ENCODE measurements at places on chromosomes 1 and 21. TPM values are rescaled to one million over a fixed set of nuclear protein-coding genes. Genes with fewer than 3 reads are reported as not detected.
A peak's percentile ranks its signal among the peaks of the same experiment; 100 is the strongest.

GRCh38 chr1:248818505-248819374 lies 7.0 kb downstream of the SH3BP5L start:
- H3K36me3 ChIP-seq, result no peaks in the 10 kb centered on the region
- no peaks in the 10 kb centered on the region for H3K4me1 ChIP-seq
- H3K27me3 ChIP-seq, result no peaks in the 10 kb centered on the region
- DNase-seq, result no peak

DNA sequence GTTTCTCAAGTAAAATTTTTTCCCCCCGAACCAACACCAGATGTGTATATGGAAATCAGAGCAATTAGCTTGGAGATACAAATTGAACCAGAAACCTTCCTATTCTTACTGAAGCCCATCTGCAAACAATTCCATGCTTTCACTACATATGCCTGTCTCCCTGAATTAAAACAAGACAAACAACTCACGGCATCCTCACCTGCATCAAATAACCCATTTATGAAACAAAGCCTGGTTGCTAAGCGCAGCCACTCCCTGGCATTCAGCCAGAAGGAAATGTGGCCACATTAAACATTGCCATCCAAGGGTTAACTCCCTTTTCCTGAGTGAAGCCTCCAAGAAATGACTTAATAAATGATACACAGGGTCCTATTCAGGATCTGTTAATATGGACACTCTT lies 55.3 kb downstream of the APP start:
- H3K27ac ChIP-seq, result no peak overlapping the region
- H3K4me3 ChIP-seq, result no peak overlapping the region
- no peaks in the 10 kb centered on the region for H3K36me3 ChIP-seq

DNA sequence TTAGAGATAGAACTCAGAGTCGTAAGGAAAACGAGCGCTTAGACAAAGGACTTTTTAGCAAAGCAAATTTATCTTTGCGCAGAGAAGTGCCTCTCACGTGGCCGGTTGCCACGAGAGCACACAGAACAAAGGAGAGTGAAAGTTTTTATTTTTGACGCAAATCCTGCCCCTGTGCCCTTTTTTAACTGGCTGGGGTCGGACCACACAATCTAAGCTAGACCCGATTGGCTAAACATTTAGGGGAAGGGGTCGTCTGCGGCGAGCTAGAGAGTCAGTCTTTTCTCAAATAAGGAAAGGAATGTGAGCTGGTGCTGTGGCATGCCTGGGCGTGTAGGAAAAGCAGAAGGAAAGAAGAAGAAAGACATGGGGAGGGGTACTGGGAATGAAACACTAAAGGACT lies 2.4 kb downstream of the KRTAP10-2 start:
- DNase-seq, result no peak
- no peaks in the 10 kb centered on the region for H3K4me1 ChIP-seq
- H3K4me3 ChIP-seq, result no peak overlapping the region
- H3K27ac ChIP-seq, result no peak overlapping the region

DNA sequence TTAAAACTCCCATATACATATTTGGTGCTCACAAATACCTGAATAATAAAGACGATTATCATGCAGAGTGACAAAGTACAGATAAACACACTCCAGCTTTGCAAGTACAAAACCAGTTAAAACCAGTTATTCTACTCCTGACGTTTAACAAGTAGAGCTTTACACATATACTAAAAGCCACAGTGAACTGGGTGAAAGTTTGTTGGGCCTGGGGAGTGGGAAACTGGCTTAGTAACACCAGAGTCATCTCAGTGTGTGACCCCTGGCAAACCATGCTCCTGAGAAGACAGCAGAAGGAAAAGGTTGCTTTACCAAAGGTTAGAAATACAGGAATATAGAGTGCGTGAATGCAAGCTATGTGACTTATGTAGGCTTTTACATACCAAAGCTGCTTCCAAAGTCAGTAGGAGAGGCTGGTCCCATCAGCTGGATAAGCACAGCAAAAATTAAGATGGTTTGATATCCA lies 148.1 kb downstream of the NRIP1 start:
- H3K36me3 ChIP-seq, result no peaks in the 10 kb centered on the region
- H3K27me3 ChIP-seq, result no peaks in the 10 kb centered on the region
- H3K27ac ChIP-seq, result peak overlapping the region; percentile 9
- no peak for DNase-seq

The SMIM1 gene
- not detected for total RNA-seq

DNA sequence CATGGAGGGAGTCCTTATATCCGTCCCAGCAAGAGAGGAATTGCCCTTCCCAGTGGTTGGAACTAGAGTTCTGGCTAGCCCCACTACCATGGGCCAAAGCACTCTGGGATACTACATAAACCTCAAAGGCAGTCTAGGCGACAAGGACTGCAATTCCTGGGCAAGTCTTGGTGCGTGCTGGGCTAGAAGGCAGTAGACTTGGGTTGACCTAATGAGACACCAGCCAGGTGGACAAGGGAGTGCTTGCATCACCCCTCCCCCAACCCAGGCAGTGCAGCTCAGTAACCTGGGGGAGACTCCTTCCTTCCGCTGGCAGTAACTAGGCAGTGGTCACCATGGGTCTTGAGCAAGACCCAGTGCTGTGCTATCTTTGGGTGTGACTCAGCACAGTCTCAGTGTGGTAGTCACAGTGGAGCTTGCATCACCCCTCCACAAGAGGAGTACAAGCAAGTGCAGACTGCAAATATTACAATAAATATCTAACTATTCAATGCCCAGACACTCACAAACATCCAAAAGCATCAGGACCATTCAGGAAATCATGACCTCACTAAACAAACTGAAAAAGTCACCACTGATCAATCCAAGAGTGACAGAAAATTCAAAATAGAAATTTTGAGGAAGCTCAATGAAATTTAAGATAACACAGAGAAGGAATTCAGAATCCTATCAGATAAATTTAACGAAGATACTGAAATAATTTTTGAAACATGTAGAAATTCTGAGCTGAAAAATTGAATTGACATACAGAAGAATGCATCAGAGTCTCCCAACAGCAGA lies 84.7 kb upstream of the LYPLAL1 start:
- H3K36me3 ChIP-seq, result no peaks in the 10 kb centered on the region
- no peaks in the 10 kb centered on the region for H3K4me1 ChIP-seq
- peak; percentile 52 for DNase-seq
- H3K27ac ChIP-seq, result no peak overlapping the region
- no peaks in the 10 kb centered on the region for H3K27me3 ChIP-seq

- no peaks in the 10 kb centered on the region for H3K4me1 ChIP-seq
- H3K27me3 ChIP-seq, result no peaks in the 10 kb centered on the region
- DNase-seq, result no peak
- H3K4me3 ChIP-seq, result no peak overlapping the region
These were observed 9.3 kb downstream of the SPATA45 start for GRCh38 chr1:212838145-212838544.

DNA sequence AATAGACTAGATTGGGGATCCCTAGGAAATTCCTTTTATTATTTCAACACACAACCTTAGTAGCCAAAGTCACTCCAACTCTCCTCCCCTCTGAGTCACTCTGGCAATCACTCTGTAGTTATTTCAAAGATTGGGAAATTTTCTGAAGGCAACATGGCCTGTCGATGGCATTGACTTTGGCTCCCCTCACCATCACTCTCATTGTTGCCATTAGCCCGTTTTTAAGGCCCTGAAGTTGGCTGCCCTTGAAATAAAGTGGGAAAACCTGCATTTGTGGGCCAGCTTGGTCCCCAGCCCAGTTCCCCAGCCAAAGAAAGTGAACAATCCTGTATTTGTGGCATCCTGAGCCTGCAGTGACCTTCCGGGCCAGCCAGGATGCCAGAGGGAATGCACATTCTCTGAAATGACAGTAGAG lies 52.5 kb downstream of the CDC7 start:
- no peaks in the 10 kb centered on the region for H3K27me3 ChIP-seq
- H3K4me1 ChIP-seq, result no peaks in the 10 kb centered on the region
- no peaks in the 10 kb centered on the region for H3K36me3 ChIP-seq
- no peak overlapping the region for H3K4me3 ChIP-seq
- H3K27ac ChIP-seq, result no peak overlapping the region
